ENCODE measurements at places on chromosomes 2 and 18.

DNA sequence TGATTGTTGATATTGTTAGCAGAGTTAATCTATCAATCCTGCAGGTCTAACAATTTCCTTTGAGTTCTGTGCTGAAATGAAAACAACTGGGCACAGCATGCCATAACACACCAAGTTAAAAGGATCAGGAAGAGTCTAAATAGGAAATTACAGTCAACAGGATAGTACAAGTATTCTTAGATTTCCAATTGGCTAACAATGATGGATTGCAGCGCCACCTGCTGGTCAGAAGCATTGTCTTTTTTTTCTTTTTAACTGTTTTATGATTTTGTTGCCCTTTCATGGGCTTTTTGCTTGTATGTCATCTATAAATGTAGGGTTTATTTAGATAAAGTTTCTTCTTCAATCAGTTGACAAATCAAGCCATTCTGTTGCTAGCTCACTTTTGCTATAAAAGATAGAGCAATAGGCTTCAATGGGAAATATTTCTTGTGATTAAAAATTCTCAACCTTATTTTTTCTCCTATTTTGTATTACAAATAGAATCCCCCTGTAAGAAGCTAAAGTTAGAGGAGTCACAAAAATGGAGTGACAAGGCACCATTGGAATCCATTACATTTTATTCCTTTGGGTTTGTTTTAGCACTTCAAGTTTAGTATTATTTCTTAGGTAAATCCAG, 40.8 kb upstream of the RPRM start:
- peak; percentile 61 for DNase-seq

- DNase-seq, result no peak
Observed at GRCh38 chr2:206266130-206267125, 8.0 kb upstream of the ZDBF2 start.

DNA sequence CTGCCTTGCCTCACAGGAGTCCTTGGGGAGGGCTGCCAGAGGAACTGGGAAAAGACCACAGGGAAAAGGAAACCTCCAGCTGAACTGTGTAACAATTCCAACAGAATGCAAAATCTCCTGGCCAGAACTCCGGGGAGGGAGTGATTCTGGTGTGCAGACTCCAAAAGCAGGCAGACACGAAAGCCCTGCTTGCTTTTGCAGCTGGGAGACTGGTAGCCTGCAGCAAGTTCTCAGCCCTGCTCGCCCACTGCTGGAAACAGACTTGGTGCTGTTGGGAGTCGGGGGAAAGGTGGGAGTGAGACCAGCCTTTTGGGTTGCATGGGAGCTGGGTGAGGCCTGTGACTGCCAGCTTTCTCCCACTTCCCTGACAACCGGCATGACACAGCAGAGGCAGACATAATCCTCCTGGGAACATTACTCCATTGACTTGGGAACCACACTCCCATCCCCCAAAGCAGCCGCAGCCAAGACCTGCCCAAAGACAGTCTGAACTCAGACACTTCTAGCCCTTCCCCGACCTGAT, 26.0 kb upstream of the NMI start:
- no peak for DNase-seq

DNA sequence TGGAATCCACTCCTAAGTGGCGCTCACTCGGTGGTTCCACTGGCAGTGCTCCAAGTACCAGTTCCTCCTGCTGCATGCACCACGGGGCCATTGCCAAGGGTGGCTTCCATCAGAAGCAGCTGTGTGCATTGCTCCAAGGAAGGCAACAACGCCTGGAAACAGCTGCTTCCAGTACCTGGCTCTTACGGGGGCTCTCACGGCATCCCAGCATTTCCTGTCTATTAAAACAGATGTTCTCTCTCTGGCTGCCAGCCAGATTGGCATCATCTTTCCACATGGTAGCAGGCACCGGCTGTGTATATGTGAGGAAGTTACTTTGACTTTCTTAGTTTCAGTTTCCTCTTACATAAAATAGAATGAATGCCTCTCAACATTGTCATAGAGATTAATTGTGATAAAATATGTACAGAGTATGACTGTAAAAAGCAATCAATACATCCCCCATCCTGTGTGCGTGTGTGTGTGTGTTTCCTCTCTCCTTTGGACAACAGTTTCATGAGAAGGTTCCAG, 84.9 kb downstream of the CMPK2 start:
- peak; percentile 89 for DNase-seq

DNA sequence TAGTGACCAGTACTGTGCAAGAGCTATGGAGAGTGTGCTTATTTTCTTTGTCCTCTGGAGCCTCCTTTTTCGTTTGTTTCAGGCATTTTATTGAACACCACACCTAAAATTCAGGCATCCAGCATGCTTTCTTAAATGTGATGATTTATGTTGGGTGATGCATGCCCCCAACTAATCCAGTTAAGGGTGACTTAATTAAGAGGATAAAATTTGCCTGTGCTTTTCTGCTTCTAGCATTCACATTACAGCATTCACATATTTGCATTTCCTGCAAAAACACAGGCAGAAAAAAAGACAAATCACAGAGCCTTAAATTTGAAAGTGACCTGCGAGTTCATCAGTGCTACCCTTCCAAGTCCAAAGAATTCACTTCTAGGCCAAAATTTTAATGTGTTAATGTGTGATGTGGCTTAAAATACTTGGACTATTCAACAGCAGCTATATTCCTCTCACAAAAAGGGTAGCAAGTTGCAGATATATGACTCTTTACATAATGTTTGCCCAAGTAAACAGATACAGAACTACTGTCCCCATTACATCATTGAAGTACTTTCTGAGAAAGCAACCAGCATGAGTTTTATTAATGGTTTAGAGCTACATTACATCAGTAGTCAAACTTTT, 286.5 kb downstream of the THSD7B start:
- DNase-seq, result no peak

All from NCI-H345 (cell line).